ENCODE measurements at places on chromosomes 4 and X. TPM values are rescaled to one million over a fixed set of nuclear protein-coding genes. Genes with fewer than 3 reads are reported as not detected.

MGST2 gene
- 16.3 TPM for total RNA-seq

SMIM31 gene
- not detected for total RNA-seq

ADGRL3 gene
- total RNA-seq = 0.15 TPM

DUSP9 gene
- total RNA-seq = 0.34 TPM

ETNPPL gene
- total RNA-seq = not detected

TMEM271 gene
- total RNA-seq = not detected

PRSS12 gene
- total RNA-seq = 30.3 TPM

All from bronchus fibroblast of lung (primary cell).